ENCODE measurements at places on chromosomes 13 and 19. TPM values are rescaled to one million over a fixed set of nuclear protein-coding genes. Genes with fewer than 3 reads are reported as not detected.

Gene PRR19
- total RNA-seq = 1.6 TPM

Gene NLRP9
- total RNA-seq = not detected

Gene ITPKC
- 13.8 TPM for total RNA-seq

Gene USHBP1
- total RNA-seq = not detected
